Stimulated activated CD4-positive, alpha-beta T cell treated with anti-CD3 and anti-CD28 coated beads, Interleukin-1b, Interleukin-23, amount 100 ng/mL, for 1 hour (primary cell): ENCODE measurements at places on chromosomes 5 and 9.

DNA sequence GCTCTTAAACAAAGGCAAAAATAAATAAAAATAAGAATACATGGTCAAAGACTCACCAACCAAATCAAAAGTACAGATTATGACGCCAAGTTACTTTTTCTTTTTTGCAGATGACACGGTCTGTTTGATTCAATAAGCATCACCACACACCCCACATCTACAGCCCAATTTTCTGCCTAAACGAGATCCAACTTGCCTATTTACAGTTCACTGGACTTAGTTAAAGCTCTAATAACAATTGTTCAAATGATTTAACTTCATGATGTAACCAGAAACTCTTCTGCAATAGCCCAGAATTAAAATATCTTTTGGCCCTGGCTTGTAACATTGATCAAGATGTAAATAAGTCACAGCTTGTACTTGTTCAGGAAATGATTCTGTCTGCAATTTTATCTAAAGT, 590.3 kb upstream of the C9orf72 start:
- no peak for DNase-seq

DNA sequence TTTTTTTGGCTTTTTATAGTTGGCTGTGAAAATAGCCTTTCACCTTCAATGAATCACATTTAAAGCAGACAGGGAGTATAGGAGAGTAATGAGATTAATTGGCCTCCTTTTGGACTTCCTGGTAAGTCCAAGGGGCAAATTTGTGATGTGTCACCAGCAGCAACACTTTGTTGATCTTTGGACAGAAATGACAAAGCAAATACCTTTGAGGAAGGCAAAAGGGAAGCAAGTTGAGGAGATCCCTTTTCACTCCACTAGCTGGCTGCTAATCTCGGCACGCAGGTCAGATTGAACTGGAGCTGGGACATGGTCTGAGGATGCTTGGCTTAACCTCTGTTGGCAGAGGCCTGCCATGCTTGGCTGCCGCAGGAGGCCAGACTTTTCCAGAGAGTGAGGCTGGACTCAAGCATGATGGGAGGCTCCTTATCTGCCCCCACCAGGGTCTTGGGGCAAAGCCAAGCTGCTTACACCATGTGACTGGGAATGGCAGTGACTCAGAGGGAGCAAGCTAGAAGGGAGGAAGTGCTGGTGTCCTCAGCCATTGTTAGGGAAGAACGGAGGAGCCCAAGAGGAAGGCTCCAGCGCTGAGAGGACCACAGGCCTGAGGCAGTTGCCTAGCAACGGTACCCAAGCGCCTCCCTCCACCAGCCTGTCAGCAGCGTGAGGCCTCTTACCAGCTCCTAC, 174.5 kb upstream of the MAP1B start:
- DNase-seq, result no peak

- no peak for DNase-seq
Measured at GRCh38 chr9:97412626-97413385, 910 bp downstream of the TDRD7 start.

DNA sequence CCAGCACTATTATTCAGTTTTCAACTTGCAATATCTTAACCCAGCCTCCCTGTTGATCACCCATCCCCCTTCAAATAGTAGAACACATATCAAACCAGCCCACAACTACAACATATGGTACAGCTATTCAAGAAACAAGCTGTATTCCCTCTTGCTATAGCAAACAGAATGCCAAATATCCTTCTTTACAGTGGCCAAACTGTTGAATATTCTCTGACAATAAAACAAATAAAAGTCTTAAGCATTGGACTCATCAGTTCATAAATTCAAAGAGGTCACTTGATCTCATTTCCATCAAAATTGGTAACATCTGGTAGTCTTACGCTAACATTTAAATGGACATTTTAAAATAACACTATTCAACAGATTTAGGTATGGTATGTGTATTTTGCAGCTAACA, 350.8 kb downstream of the EFNA5 start:
- DNase-seq, result no peak

GRCh38 chr9:106800701-106801270, 62.2 kb upstream of the ZNF462 start:
- no peak for DNase-seq

GRCh38 chr5:117183326-117183725, 608.7 kb upstream of the SEMA6A start:
- no peak for DNase-seq

DNA sequence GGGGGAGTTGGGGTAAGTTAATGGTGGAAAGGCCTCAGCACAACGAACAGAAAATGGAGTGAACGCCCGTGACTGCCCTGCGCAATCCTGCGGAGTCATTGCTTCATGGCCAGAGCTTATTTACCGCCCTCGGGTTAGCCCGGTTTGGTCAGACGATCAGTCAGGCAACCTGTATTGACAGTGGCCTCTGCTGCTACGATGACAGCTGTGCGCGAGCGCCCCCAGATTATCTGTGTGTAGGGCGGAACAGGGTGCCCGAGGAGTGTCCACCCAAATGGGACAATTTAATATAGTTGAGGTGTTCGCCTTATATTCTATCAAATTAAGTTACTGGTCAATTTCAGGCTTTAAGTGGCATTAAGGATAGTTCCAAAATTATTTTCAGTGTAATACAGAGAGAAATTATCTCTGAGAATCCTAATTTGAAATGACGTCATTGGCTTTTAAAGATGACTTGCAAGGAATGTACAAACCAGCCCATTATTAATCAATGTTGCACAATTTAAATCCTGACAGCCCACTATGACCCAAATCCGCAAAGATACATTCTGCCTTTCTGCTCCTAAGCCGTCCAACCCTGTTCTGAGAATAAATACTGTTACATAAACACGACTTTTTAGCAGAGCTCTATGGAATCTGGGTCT, 879 bp upstream of the UBQLN1 start:
- DNase-seq, result peak; percentile 10

GRCh38 chr5:109656829-109657228, 32.9 kb upstream of the MAN2A1 start:
- no peak for DNase-seq

- peak; percentile 17 for DNase-seq
Measured at GRCh38 chr9:88991066-88992034, at the start of gene S1PR3. S1PR3 (plus strand) TSS chr9:88991468; CDS start chr9:89001201, 9,733 bp downstream.

DNA sequence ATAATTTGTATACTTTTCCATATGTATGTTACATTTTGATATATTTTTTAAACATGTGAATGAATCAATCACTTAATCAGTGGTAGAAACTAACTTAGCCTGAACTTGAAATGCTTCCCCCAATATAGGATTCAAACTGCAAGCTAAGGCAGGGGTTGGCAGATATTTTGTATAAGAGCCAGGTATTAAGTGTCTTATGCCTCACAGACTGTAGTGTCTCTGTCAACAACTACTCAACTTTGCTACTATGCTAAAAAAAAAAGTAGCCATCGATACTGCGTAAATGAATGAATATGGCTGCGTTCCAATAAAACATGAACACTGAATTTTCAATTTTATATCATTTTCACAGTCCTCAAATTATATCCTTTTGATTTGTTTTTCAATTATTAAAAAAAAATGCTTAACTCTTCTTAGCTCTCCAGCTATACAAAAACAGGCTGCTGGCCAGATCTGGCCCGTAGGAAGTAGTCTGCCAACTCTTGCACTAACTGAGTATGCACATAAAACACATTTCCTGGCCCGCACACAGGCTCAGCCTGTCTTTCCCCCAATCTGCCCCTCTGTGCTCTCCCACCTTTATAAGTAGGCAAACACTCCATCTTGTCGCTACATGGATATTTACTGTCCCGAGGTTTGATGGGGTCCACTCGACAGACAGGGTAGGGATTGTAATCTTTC, 91.8 kb downstream of the SAXO1 start:
- no peak for DNase-seq

- DNase-seq, result no peak
Measured at GRCh38 chr5:86917117-86917579, 299.4 kb downstream of the COX7C start.

DNA sequence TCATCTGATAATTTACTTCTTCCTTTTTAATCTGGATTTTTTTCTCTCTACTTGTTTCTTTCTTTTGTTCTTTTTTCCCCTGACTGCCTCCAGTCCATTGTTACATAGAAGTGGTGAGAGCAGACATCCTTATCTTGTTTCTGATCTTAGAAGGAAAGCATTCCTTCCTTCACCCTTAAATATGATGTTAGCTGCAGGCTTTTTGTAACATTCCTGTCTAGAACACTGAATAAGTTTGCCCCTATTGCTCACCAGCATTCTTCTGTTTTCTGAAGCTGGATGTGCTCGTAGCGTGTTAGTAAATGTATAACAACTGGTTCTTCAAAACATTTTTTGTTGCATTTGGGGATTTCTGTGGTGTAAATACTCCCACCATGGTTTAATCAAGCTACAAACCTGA, 136.7 kb upstream of the NFIL3 start:
- no peak for DNase-seq

- no peak for DNase-seq
Measured at GRCh38 chr5:22505891-22506290, 347.3 kb downstream of the CDH12 start.

DNA sequence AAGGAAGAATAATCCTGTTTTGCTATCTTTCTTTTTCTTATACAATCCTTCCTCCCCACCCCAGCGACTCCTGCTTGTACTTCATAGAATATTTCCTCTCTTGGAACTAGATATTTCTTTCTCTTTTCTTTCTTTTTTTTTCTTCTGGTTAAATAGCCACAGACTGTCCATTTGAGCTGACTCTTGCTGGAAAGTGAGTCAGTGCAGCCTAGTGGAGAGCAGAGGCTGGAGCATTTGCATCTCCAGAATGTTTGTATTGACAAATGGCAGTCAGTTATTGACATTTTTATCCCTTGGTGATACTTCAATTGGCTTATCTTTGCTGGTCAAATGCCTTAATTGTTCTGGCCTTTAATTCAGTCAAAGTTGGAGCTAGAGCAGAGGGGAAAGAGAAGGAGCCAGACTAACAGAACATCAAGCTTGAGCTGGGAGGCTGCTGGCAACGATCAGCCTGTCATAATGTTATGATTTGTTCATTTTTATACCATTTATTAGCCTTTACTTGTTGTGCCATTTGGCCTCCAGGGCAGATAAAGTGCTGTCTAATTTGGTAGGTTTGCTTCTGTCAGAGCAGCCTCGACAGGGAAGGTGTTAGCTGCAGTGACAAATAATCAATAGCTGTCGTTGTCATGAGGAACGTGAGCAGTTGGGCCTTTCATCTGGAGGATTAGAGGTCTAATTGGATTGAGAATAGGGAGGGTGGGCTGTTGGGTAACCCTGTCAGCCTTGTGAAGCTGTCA, 69.0 kb downstream of the INVS start:
- DNase-seq, result no peak

DNA sequence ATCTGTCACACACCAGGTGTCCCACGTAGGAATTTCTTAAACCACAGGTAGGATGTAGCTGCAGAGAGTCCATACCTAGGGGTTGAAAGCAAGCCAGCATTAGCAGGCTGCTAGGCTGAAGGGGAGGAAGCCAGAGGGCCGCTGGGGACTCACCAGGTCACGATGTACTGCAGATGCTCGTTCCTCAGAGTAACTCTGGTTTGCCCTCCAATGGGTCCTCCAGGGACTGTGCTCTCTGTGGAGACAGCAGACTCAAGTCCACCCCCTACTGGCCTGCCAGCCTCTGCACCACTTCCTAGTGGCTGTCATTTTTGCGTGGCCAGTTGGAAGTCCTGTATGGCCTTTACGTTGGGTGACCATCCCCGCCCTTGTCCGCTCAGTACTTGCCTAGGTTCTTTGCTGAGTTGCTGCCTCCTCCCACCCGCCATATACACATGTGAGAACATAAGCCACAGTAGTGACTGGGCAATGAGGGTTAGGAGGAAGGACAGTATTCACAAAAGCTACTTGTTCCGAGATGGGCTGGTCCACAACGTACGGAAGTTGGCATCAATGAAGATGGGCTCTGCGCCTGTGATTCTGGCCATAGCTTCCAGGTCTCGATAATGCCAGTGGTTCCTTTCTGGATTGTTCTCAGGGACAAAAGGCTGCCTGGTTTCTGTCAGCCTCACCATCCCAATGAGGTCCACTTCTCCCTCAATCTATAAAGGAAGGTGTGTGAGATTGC, 4.1 kb downstream of the RPL7A start:
- DNase-seq, result no peak

GRCh38 chr5:160743027-160743426, 109.0 kb downstream of the ATP10B start:
- DNase-seq, result no peak

DNA sequence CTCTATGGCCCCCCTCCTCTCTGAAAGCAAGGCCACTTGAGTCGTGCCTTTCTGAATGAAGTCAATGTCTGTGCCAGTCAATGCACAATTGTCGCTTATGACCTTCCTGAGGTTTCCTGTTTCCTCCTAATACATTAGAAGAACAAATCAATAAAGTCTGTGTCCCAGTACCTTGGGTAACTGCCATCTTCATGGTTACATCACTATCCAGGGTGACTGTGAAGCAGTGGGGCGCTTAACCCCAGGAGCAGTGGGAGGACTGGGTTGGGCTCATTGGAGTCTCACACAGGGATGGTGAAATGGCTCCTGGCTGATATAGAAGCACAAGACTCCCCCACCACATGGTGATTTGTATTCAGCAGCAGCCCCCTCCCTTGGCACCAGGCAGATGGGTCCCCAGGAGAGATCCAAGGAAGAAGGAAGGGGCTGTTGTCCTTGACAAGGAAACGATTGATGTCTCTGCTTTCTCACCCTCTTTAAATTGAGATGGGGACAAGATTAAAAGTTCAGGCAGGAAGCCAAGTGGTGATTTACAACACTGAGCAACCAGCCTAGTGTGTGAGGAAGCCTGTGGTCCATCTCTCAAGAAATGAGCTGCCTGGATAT, 261.9 kb upstream of the ZNF462 start:
- DNase-seq, result no peak

- DNase-seq, result no peak
Measured at GRCh38 chr5:179371121-179371510, 25.9 kb upstream of the ADAMTS2 start.

DNA sequence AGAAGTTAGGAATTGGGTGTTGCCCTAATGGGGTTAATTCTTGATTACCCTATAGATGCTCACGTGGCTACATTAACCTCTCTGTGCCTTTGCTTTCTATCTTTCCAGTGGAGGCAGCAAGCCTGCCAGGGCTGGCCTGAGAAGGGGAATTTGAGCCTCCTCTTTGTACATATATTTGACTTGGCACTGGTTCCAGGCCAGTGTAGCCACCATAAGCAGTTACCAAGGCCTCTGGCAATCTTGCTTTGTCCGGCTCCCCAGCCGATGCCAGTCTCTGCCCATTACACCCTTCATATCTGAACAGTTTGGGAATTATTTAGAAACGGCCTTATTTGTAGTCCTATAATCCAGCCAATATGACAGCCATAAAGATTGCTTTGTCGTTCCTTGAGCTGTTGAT, 58.6 kb upstream of the PPARGC1B start:
- no peak for DNase-seq
